SW 1271 (cell line): ENCODE measurements at places on chromosomes 4 and X.

DNA sequence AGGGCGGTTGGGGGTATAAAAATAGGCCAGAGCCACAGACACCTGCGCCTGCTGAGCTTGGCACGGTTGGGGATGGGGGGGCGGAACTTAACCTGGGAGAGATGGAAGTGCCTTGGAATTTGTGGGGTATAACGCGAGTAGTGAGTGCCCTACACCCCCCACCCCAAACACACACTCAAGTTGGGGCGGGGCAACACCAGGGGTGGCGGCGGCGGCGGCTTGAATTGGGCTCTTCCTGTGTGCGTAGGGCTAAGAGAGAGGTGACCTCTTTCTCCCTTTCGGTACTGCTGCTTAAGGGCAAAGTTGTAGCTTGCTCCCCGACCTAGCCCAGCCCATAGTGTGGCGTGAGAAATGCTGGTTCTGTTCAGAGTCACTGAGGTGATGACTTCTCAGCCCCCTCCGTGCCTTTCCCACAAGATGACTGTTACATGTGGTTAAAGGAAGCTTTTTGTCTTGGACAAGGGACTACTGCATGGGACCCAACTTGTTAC lies 839 bp downstream of the STK26 start:
- DNase-seq = no peak

DNA sequence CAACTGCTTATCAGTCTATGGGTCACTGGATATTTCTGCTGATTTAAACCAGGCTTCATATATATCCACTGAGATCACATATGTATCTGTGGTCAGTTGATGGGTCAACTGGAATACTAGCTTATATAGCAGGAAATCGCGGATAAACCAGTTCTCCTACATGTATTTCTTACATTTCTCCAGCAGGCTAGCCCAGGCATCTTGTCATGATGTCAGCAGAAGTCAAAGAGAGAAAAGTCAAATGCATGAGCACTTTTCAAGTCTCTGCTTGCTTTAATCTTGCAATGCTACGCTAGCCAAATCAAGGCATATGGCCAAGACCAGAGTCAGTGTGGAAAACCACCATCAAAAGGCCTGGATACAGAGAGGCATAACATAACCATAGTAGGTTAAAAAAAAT lies 1008.8 kb upstream of the DIAPH2 start:
- no peak for DNase-seq

DNA sequence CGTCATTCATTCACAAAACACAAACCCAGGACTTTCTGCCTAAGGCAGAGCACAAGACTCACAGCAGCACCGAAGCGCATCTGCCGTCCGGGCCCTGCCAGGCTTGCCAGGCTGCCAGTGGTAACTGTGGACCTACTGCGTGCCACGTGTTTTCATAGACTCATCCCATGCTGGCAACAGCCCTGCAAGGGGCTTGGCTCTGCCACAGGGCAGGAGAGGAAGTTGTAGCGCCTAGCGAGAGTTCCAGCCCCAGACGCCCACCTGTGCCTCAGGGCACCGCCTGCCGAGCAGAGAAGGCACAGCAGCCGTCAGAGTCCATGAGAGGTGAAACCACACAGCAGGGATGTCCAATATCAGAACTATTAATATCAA lies 18.9 kb upstream of the MRFAP1 start:
- no peak for DNase-seq

GRCh38 chr4:159105761-159106243 lies 2.9 kb downstream of the RAPGEF2 start:
- DNase-seq = no peak

- DNase-seq = no peak
Measured at GRCh38 chr4:153159016-153159415, 45.2 kb upstream of the TRIM2 start.

DNA sequence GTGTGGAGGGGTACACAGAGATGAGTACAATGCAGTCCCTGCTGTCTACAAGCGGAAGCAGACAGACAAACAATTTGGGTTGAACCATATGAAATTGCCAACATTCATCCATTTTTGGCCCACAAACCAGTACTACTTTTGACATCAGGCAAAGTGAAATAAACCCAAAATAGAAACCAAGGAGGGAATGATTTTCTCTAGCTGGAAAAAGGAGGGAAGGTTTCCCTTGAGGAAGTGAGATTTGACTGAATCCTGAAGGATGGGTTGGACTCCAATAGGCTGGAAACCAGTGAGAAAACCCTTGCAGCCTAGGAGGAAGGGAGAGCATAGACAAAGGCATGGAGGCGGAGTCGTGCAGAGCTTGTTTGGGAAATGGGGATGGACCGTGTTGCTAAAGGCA lies 63.5 kb upstream of the PJA1 start:
- no peak for DNase-seq

DNA sequence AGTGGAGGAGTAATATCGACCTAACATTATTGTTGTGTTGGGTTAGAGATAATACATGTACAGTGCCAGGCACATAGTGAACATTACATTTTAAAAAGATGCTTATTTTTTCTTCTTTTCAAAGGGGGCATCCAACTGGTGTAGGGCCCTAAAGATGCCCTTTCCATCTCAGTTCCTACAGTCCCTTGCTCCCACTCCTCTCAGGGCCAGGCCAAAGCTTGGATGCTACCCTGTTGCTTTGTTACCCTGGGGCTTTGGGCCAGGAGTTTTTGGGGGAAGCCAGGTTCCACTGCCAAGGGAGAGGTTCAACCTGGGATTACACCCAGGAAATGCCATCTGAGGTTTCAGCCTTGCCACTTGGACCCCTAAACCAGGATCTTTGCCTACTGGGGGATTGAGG lies 918 bp downstream of the IGSF1 start:
- DNase-seq = no peak

DNA sequence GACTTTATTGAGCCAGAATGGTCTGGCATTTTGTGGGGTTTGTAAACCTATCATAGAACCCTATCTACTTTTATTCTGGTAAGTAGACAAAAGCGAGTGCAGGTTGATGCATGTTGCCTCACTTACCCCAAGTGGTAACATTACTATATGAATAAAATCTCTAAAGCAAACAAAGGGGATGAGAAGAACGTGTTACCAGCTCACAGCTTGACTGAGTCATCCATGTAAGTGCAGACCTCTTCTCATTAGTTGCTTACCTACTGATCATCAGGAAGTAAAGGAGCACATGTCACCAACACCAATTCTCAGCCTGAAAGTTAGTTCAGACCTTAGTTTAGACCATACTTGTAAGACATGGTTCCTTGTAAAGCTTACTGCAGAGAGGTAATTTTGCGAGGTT lies 1328.3 kb downstream of the C4orf33 start:
- no peak for DNase-seq

- DNase-seq = no peak
Measured at GRCh38 chr4:186904101-186904500, 180.4 kb upstream of the FAT1 start.

GRCh38 chr4:26075583-26075982 lies 161.6 kb downstream of the SMIM20 start:
- no peak for DNase-seq

DNA sequence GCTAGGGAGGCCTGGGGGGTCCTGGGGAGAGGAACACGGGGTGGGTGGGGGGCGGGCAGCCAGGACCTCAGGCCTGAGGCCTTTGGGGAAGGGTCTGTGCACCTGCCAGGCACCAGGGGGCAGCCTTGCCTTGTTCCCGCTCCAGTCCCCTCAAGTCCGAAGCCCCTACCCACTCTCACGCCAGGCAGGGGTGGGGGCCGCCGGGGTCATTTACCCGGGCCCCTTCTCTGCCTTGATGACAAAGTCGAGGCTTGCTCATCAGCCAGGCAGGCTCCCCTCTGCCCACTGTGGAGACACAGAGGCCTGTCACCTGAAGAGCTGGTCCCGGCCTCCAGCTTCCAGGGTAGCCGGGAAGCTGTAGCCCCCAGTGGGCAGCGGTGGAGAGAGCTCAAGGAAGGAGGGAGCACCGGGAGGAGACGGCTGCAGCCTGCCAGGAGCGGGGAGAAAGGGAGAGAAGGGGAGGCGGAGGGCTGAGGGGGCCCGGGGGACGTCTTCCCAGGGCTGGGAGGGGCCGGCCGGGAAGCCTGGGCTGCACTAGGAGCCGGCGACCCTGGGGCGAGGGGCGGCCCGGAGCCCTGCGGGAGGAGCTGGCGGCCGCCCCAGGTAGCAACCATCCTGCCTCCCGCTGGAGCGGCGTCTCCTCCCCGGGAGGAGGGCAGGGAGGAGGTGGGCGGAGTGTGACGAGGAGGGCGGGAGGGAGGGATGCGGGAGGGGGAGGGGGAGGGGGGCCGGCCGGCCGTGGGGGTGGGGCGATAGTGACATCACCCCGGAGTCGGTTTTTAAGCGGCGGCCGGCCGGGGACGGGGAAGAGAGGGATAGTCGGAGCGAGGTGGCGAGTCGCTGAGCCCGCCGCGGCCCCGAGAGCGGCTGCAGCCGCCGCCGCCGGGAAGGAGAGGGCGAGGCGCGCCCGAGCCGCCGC lies at the start of gene SLC6A8:
TSS of gene SLC6A8 (plus strand) at position 806 of the 919 bp plus-strand sequence. CDS start 649 bp downstream, outside the sequence.
- DNase-seq = peak; percentile 54

GRCh38 chrX:49262603-49263002 lies 1.9 kb downstream of the FOXP3 start:
- no peak for DNase-seq

- no peak for DNase-seq
Measured at GRCh38 chrX:69305333-69306062, 140.2 kb upstream of the PJA1 start.

GRCh38 chrX:72536542-72536941 lies 36.1 kb downstream of the HDAC8 start:
- DNase-seq = no peak

- no peak for DNase-seq
Measured at GRCh38 chrX:129695535-129695934, 40.8 kb upstream of the APLN start.

GRCh38 chrX:12974796-12975669 lies at the start of gene TMSB4X:
Gene TMSB4X, plus strand, starts transcription at chrX:12975110.
- peak; percentile 49 for DNase-seq

- DNase-seq = peak; percentile 14
Measured at GRCh38 chrX:49995107-49995731, 72.8 kb downstream of the CLCN5 start.

DNA sequence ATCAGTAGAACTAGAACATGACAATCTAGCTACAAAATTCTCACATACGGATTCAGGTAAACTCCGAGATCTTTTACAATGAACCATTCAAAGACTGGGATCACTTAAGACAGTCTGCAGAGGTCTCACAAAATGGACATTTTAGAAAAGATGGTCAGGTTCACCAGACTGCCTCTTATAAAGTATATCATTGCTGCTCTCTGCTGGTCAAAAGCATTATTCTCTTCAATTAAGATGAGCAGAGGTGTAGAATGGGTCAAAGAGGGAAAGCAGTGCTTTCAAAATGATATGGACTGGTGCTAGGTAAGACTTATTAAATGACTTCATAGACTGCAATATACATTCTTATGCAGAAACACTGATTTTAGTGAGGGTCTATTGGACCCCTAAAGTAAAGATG lies 434.7 kb downstream of the PACRGL start:
- no peak for DNase-seq

GRCh38 chrX:29699239-29699638 lies 516.1 kb upstream of the MAGEB2 start:
- no peak for DNase-seq

DNA sequence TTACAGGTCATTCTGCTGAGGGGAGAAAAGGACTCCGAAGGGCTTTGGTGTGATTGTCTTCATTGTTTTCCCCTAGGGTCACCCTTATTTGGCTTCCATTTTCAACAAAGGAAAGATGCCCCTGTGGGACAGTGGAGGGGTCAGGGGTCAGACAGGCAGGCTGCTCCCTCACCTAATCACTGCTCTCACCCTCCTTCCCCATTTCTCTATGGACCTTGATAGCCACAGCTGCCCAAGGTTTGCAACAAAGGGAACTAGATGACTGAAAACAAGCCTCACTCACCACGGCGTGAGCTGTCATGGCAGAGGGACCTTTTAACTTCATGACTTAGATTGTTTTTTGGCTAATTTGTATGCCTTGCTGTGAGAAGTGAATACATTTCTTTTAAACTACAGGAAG lies 40.7 kb downstream of the C4orf51 start:
- no peak for DNase-seq

GRCh38 chrX:6460893-6461490 lies 73.9 kb downstream of the VCX3A start:
- no peak for DNase-seq

GRCh38 chr4:140995058-140995457 lies 138.2 kb downstream of the RNF150 start:
- no peak for DNase-seq

- DNase-seq = peak; percentile 11
Measured at GRCh38 chrX:152958047-152958446, 35.9 kb downstream of the PNMA5 start.

DNA sequence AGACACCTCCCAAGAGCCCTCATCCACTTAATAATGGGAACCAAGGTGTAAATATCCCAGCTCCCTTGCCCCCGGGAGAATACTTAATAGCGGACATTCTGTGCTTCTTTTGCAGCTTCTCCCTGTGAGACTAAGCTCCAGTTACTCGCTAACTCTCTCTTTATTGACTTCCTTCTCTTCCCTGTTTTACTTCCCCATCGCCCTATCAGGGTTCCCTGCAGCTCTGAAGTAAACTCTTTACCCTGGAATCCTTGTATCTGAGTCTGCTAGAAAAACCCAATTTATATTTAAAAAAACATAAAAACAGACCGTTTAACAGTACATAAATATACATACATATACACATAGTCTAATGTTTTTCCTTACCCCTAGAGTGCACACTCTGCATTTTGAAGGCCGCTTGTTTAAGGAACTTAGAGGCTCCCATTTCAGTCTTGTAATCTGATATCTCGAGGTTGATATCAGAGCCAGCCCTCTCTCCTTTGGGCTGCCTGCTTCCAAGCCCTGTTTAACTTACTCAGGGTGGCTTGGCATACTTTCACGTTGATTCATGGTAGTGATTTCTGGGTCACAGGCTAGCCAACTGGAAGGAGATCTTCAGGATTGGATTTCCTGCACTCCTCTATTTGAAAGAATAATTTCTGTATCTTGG lies 177.4 kb upstream of the SCML1 start:
- DNase-seq = peak; percentile 16

GRCh38 chr4:11626066-11626465 lies 197.4 kb upstream of the HS3ST1 start:
- no peak for DNase-seq

DNA sequence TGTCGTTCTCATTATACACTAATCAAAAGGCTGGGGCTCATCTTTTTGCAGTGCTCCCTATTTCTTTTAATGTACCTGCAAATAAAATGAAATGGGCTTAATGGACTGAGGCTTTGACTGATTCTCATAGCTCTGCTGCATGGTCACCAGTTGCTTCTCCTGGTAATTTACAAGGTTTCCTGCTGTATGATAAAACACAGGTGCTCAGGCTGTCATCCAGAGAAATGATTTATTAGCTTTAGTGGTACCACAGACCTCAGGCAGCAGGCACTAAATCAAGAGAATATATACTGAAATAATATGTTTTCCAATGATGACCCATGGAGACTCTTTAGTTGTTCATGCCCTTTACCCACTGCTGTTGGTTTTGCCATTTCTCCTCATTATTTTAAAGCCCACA lies 137.7 kb downstream of the C4orf33 start:
- no peak for DNase-seq

- DNase-seq = no peak
Measured at GRCh38 chr4:15912961-15913630, 25.4 kb downstream of the FGFBP1 start.

GRCh38 chrX:15761564-15762191 lies 23.6 kb downstream of the CA5B start:
- DNase-seq = no peak

- DNase-seq = no peak
Measured at GRCh38 chrX:55008571-55009358, 8.6 kb downstream of the APEX2 start.

GRCh38 chrX:114952696-114953095 lies 64.7 kb downstream of the IL13RA2 start:
- DNase-seq = no peak
